Right ventricle myocardium inferior (tissue), 1 donor: ENCODE measurements at places on chromosomes 2 and 18.

DNA sequence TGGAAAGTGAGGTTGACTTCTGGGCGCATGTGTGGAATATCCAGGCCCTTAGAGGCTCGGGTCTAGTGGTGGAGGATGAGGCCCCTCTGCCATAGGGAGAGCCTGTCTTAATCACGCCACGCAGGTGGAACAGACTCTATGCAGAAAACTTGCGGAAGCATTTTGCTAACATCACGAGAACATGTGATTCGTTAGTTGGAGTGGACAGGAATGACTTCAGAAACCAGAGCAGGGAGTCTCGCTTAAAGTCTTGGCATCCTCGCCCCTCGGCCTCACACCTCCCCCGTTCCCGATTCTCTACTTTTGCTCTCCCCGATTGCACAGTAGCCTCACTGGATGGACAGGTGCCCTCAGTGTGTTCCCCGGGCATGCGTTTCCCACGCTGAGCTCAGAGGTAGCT is 333.4 kb downstream of the GBX2 start:
- DNase-seq: no peak

DNA sequence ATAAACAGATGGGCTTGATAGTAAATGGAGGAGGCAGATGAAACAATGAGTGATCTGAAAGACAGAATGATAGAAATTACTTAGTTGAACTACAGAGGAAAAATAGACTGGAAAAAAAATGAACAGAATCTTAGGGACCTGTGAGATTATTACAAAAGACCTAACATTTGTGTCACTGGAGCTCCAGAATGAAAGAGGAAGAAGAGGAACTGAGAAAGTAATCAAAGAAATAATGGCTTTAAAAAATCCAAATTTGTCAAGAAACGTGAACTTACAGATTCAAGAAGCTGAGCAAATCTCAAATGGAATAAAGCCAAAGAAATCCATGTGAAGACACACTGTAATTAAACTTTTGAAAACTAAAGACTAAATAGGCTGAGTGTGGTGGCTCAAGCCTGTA is 28.3 kb downstream of the EVA1A start:
- DNase-seq: no peak

DNA sequence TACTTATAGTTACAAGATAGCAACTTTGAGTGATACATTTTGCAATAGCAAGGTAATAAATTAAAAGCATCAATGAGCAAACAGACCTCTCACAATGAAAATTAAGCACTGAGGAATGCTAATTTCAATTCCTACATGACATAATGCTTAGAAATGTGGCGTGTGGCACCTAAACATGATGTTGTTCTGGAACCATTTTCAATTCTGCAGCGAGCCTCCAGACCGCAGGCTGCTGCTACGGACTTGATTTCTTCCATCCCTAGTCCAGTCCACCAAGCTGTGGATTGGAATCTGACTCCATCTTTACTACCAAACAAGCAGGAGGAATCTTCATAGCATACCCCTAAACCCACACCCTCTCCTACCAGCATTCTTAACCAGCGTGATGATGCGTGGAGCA is 58.7 kb upstream of the ZNF397 start:
- no peak for DNase-seq

- DNase-seq: no peak
These were observed 29.6 kb downstream of the CYRIA start for GRCh38 chr2:16635791-16636699.

DNA sequence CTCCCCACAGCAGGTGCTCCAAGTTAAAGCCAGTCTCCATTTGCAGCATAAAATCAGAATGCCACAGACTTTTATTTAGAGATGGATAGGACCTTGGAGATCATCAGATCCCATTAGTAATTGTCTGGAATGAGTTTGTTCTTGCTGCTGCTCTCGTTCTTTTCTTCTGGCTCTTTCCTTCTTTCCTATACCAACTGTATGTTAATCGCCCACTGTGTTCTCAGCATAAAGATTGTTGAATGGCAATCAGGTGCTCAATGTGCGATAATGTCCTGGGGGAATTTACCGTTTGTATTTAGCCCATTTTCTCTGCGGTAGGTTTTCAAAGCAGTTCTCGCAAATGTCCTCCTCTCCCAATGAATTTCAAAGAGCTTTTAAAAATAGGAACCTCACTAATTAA is 3.3 kb downstream of the GPR39 start:
- no peak for DNase-seq

DNA sequence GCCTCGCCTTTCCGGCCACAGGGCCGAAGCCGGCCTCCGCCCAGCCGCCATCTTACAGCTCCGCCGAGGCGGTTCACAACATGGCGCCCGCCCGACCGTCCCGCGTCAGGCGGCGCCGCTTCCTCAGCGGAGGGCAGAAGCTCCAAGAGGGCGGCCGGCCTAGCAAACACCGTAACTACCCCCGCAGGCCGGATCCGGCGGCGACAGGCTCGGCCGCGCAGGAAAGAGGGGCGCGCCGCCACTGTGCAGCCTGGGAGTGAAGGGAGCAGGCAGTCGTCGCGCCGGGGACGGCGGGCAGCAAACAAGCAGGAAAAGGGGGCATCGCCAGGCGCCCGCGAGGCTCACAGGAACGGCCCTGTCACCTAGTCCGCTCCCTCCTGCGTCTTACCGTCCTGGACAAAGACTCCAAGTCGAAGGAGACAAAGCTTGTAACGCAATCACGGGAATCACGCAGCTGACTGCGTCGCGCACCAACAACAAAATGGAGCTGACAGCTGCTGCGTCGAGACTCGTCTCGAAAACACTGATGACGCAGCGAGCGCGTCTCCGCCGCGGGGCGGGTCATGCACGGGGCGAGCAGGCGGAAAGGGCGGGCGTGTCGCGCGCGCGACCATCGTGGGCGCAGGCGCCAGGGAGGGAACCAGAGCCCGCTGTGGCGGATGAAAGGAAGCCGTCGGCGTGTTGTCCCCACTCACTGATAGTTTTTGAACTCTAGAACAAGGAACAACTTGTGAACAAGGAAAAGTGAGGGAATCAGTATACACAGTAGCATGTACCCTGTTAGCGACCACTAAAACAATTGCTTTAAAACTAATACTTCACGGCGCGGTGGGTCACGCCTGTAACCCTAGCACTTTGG is at the start of gene CLK1:
TSS of gene CLK1 (minus strand) at position 483 of the 859 bp plus-strand sequence. CDS start 2,796 bp downstream, outside the sequence.
- peak; percentile 99 for DNase-seq

DNA sequence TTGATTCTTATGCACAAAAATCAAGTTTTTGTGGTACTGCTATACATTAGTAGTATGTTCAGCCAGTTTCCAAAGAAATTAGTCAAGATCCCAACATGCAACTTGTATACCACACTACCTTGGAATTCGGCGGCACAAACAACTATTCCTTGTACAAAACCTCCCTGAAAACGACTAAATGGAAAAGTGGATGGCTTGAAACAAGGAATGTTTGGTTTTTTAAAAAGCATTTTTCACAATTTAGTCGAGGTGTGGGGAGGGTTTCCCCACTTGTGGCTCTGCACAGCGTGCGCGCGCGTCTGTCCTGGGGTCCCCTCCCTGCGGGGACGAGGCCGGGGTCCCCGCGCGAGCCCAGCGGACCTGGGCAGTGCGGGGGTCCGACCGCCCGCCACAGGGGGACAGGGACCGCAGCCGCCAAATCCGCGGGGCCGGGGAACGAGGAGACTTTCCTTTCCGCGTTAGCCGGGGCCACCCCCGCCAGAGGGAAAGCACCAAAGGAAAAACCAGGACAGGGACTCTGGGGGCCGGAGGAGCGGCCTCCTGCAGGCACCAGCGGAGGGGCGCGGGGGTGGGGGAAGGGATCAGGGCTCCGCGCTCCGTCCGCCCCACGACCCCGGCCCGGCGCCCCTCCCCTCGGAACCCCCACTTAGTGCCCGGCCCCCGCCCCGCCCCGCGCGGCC is 534 bp upstream of the SOCS6 start:
- DNase-seq: no peak

DNA sequence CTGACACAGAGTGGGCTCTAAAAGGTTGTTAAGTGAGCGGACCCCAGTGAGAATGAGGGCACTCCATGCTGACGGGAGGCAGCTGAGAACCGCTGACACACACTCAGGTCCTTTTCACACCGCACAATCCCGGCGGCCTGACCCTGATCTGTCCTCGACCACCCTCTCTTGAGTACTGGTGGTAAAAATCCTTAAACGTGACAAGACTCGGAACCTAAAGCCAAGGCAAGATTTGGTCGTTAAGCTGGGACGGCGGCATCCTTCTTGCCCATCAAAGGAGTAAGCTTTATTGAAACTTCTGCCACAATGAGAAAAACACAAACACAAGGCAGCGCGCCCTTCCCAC is 569 bp downstream of the TMX3 start:
- DNase-seq: peak; percentile 70

GRCh38 chr2:73089270-73090030 is 17.9 kb upstream of the SFXN5 start:
- no peak for DNase-seq

- no peak for DNase-seq
These were observed 2.6 kb upstream of the FAM171B start for GRCh38 chr2:186691231-186691630.

GRCh38 chr2:137539336-137539735 is 424.9 kb upstream of the HNMT start:
- no peak for DNase-seq

DNA sequence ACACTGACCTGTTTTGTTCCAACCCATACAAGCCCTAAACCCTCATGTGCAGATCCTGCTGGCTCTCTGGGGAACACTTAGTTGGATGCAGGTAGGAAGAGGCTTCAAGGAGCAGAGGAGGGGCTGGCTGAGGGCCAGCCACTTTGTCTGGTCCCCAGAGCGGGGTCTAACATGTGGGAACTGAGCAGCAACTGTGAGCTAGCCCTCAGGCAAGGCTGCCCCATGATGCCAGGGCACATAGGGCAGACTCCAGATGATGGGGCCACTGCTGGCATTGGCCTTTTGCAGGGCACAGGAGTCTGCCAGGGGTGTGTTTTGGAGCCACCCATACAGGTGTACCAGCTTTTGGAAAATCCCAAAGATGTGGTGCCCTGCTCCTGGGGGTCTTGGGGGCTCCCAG is 67.7 kb downstream of the HPCAL1 start:
- no peak for DNase-seq
